ENCODE measurements at places on chromosomes 11 and 22.

DNA sequence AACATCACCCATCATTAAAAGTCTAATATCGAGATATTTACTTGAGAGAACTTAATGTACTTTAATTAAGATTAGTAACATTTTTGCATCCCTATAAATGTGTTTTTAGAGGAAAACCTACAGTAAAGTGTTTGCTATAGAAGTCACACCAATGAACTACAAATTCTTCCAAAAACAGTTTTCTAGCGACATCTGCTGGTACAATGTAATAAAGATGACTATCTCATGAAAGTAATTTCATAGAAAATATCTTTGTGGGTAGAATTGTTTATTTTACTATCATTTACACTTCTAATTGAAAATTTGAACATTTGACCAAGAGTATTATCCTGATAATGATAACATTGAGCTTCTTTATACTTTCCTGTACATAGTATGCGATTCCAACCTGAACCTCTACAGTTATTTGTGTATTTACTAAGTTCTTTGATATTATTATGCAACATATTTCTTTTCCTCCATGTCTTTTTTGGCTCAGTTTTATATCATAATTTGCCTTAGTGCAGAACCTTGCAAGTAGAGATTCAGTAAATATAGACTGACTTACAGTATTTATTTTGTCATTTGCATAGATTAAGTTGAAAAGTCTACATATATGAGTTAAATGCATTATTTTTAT, 252.7 kb downstream of the TMEM135 start:
- DNase-seq: no peak

DNA sequence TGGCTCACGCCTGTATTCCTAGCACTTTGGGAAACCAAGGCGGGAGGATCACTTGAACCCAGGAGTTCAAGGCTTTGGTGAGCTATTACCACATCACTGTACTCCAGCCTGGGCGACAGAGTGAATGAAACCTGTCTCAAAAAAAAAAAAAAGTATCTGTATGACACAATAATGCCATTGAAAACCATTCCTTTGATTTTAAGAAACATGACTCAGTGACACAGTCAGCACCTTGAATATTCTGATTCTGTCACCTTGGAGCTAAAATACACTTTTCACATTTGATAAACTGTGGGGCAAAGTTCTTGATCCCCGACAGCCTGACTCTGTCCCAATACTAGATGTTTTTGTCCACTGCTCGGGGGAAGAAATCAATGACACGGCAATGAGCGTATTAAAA, 16.7 kb upstream of the ELFN2 start:
- DNase-seq: no peak

DNA sequence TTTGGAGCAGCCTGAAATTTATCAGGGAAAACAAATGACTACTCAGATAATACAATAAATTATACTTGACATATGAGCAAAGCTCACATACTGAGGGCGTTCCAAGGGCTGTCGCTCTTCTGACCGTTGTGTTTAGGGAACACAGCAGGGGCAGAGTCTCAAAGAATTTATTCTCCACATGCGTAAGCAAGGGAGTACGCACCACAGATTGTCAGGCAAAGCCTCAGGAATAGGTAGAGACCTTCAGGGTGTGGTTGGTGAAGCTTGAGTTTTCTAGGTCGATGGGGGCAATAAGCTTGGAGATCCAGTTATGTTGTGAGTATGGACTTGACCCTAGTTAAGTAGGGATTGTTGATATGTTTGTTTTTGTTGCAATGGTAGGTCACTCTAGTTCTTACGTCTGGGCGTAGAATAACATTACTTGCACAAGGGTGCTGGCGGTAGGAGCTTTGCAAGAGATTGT, 830 bp downstream of the ACAT1 start:
- no peak for DNase-seq

DNA sequence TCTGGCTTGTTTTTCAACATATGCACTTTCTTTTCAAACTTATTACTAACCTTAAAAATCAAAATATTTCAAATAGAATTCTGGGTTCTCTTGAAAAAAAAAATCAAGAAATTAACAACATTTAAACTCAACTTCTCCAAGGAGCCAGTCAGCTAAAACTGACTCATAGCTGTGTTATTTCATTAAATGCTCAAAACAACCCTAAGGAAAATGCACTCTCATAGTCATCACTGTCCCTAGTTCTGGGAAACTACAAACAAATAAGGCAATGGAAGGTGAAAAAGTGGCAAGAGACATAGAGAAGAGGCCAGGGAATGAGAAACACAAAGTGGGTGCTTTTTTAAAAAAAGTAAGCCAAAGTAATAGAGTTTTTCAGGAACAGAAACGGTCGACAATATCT, 4.1 kb upstream of the ARHGAP20 start:
- DNase-seq: no peak

GRCh38 chr22:47849576-47849975, 1087.1 kb downstream of the TBC1D22A start:
- no peak for DNase-seq

- DNase-seq: no peak
Observed at GRCh38 chr11:86575208-86575855, 97.1 kb downstream of the ME3 start.

DNA sequence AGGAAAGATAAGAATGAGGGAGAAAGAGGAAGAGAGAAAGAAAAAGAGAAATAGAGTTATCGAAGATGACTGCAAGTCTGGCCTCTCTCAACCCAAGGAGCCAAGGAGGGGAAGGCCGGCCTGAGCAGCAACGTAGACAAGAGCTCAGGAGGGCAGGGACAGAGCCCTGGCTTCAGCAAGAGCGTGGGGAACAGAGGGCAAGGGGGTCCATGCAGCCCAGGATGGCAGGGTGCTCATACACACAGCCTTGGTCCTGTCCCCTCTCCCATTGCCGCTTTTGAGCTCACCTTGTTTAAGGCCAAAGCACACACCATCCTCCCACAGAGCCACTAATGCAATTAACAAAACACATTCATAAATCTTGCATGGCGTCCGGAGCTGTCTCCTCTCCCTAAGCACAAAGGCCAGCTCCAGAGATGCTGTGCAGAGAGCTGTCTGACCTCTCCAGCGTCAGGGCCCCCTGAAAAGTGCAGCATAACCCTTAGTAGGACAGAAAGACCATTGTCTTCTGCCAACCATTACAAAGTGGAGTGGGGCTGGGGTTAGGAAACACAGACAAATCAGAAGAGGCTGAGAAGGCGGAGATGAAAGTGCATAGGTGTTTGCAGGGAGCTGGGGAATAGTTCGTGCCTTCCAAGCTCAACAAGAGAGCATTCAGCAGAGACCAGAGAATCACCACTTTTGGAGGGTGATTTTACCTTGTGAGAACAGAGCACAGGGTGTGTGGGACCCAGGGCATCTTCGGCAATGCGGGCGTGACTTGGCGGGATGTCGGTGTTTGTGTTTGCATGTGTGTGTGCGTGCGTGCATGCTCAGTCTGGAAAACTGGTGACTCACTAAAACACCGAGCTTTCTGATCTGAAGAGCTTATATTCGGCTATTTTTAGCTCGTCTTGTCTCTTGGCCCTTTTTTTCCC, 28.2 kb upstream of the JAM3 start:
- no peak for DNase-seq

DNA sequence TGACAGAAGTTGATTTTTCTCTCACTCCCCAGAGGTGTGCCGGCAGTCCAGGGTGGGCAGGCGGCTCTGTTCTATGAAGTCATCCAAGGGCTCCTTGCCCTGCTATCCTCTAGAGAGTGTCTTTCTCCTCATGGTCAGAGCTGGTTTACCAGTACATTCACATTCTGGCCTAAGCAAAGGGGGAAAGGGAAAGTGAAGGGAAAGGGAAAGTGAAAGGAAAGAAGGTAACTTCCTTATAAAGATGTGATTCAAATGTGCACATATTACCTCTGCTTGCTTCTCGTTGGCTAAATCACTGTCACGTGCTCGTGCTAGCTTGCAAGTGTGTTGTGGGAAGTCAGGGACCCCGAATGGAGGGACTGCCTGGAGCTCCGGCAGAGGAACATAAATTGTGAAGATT, 2.9 kb upstream of the HTATIP2 start:
- peak; percentile 21 for DNase-seq

- no peak for DNase-seq
Observed at GRCh38 chr22:49756676-49757075, 71.0 kb downstream of the BRD1 start.

DNA sequence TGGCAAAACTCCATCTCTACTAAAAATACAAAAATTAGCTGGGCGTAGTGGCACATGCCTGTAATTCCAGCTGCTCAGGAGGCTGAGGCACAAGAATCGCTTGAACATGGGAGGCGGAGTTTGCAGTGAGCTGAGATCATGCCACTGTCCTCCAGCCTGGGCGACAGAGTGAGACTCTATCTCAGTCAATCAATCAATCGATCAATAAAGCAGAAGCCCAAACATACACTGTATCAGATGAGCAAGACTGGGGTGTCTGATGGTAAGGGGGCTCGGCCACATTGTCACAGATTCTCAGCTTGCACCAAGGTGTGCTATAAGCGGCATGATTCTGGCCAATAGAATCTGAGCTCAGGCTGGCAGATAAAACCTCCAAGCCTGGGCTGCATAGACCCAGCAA, 261.1 kb downstream of the BUD13 start:
- DNase-seq: no peak

DNA sequence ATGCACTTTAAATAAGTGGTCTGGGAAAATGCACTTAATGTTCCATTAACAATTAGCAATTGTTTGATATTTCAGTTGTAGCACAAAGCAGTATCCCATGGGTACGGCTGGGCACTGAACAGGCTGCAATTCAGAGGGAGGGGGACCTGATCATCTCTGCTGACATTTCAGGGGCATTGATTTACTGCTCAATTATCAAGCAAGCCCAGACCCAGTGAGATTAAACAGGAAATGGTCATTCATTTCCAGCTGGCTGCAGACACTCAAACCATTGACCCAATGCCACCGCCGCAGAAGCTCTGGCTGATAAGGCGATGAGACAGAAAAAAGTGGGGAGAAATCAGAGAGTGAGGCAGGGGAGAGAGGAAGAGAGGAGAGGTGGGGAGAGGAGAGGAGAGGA, 1.2 kb downstream of the GPR83 start:
- DNase-seq: no peak

GRCh38 chr11:63508009-63508408, 2.1 kb downstream of the LGALS12 start:
- no peak for DNase-seq

- no peak for DNase-seq
Observed at GRCh38 chr11:10659339-10660216, 34.0 kb downstream of the IRAG1 start.

DNA sequence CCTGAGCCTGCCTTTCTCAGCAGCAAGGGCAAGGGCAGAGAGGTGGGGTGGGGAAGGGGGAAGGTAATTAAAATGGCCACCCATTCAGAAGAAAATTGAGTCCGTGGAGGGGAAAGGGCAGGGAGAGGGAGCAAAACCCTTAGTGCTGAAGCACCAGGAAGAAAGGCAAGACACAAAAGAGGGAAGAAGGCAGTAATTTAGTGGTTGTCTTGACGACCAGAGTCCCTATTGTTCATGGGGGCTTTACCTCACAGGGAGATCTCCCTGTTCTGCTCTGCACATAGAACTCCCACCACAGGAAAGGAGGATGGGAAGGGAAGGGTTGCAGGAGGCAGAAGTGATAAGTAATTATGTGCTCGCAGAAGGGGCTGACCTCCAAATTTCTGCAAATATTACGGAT, 23.4 kb downstream of the SNX19 start:
- DNase-seq: no peak

GRCh38 chr11:15905366-15906104, 450.8 kb downstream of the SOX6 start:
- no peak for DNase-seq

- no peak for DNase-seq
Observed at GRCh38 chr11:110691926-110692325, 20.3 kb downstream of the ARHGAP20 start.

GRCh38 chr11:70036971-70037882, 40.9 kb upstream of the ANO1 start:
- DNase-seq: no peak

DNA sequence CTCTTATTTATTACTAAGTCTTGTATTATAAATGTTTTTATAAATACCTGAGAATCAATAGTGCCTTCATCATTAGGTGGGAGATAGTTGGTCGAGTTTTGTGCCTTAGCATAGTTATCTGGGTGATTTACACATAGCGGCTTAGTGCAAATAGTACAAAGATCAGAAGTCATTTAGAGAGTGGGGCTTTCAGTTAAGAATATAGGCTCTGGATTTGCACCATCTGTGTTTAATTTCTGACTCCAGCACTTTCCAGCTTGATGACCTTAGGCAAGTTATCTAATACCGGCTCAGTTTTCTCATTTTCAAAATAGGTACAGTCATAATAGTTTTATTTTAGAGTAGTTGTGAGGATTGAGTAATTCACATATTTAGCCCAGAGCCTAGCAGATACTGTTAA, 26.4 kb downstream of the PDE3B start:
- DNase-seq: no peak

- DNase-seq: no peak
Observed at GRCh38 chr11:106828976-106829375, 189.3 kb downstream of the GUCY1A2 start.

DNA sequence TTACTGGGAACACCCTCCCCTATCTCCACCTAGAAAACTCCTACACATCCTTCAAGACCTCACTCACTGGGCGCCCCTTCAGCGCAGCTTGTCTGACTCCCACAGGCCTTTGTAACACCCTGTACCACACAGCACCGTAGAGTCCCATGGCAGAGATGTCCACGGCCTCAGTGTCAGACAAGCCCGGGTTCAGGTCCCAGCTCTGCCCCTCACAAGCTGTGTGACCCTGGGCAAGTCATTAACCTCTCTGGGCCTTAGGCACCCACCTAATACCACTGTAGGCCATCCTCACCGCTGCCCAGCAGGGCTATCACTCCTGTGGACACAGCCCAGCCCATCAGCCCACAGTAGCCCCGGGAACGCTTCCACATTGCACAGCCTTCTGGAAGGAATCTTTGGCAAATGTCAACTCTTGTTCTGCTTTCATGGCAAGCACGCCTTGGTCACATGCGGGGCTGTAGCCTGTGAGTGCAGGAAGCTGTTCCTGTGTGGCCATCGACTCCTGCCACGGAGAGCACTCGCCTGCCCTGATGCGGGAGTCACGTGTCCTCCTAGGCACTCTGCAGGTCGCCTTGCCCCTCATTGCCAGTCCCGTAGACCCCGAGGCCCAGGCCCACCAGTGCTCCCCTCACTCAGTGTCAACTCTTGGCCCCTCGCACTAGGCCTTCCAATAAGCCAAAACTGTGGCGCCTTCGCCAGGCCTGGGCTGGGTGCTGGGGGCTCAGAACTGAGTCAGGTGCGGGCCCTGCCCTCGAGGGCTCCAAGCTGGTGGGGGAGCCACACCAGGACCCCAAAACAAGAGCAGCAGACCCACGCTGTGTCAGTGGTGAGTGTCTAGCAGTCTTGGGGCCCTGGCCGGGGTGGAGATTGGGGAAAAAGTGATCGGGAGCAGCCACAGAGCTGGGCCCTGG, 32.9 kb upstream of the RFPL3 start:
- DNase-seq: no peak

DNA sequence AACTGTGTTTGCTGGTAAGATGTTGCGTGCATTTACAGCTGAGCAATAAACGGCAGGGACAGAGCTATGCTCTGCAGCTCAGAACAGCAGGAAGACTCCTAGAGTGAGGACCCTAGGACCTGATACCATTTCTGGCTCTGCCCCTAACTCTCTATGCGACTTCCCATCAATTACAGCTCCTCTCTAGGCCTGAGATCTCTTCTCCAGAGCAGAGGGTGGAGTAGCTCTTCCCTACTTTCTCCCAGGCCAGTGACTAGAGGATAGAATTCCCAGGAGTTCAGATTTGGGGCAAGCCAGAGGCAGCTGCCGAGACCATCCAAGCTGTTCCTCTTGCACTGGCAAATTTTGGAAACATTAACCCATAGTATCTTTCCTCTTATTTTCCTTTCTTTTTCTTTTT, 12.8 kb upstream of the SCGB1A1 start:
- DNase-seq: no peak
